GM04504 (cell line): ENCODE measurements at places on chromosomes 1 and 21.

GRCh38 chr1:79966438-79966837 lies 959.9 kb upstream of the ADGRL4 start:
- no peak for DNase-seq

- no peak for DNase-seq
Observed at GRCh38 chr1:230011333-230012092, 55.5 kb upstream of the GALNT2 start.

DNA sequence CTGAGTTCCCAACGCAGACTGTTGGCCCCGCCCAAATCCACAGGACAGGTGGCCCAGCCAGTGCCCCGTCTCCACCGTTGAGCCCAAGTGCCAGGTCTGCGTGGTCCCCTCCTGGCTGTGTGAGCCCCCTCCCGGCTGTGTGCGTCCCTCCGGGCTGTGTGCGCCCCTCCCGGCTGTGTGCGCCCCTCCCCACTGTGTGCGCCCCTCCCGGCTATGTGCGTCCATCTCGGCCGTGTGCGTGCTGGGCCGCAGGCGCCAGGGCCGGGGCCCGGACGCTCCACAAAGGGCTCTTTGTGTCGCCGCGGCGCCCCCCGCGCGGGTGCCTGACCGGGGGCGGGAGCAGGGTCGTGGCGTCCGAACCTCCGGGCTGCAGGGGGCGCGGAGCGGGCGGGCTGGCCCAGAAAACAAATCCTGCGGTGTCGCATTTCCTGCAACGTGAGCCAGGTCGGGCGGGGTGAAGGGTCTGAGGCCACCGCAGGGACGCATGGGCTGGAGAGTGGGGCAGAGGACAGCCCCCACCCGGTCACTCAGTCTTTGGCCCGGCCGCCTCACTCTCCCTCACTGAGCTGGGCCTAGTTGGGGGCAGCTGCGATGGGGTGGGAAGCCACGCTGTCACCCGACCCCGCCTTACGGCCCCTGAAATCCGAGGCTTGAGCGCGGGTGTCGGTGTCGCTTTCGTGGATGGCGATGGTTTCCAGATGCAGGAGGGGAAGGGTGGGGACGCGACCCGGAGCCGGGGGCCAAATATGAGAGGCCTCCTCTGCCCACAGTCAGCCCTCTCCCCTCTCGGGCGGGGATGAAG lies 18.8 kb downstream of the TNFRSF25 start:
- DNase-seq: no peak

GRCh38 chr1:173212952-173213491 lies 5.9 kb upstream of the TNFSF4 start:
- no peak for DNase-seq

DNA sequence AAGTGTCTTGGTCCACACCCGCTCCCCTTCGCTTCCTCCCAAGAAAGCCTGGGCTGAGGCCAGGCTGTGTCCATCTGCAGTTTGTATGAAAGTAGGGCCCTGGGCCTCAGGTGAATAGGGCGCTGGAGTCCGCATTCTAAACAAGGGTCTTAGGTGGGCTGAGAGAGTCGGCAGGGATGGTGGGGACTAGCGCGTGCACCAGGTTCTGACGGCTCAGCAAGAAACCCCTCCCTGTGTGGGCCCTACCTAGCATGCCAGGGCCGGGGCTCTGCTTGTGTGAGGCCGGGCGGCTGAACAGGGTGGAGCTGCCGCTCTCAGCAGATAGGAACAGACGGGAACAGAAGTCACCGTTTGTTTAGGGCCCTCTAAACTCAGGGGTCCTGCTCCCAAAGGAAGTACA lies 1.7 kb downstream of the ACTRT2 start:
- no peak for DNase-seq

DNA sequence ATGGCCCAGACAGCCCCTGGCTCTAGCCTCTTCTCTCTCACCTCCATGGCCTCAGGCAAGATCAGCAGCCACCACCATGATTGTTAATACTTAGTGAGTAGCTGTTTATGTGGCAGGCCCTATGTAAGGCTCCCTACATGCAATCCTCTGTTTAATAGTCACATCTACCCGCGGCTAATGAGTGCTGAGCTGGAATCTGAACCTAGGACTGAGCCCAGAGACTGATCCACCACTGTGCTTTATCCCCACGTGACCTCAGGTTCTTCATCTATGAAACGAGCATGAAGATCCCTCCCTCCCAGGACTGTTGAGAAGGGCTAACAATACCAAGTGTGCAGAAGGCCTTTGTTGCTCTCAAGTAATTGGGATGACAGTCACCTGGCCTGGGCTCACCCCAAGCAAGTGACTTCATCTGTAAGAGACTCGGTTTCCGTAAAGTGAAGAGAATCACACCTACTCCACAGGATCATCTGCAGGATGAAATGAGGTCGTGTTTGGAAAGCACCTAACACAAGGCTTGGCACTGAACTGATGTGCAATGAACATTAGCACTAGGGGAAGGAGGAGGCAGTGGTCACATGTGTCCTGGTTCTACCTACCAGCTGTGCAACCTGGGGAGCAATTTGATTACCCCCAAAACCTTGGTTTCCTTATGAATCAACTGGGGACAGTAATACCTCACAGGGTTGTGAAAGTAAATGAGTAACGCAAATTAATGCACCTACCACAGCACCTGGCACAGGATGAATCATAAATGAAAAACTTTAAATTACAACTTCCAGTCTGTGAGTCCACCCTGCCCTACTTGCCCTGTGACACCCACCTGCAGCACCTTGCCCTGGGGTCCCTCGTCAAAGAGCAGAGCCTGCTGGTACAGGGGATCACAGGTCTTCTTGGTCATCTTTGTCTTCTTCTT lies 37.2 kb downstream of the RIMS3 start:
- no peak for DNase-seq

GRCh38 chr21:36156815-36157670 lies at the start of gene DOP1B:
DOP1B (plus strand) TSS chr21:36156824; CDS start chr21:36164734, 7,910 bp downstream.
- DNase-seq: no peak

DNA sequence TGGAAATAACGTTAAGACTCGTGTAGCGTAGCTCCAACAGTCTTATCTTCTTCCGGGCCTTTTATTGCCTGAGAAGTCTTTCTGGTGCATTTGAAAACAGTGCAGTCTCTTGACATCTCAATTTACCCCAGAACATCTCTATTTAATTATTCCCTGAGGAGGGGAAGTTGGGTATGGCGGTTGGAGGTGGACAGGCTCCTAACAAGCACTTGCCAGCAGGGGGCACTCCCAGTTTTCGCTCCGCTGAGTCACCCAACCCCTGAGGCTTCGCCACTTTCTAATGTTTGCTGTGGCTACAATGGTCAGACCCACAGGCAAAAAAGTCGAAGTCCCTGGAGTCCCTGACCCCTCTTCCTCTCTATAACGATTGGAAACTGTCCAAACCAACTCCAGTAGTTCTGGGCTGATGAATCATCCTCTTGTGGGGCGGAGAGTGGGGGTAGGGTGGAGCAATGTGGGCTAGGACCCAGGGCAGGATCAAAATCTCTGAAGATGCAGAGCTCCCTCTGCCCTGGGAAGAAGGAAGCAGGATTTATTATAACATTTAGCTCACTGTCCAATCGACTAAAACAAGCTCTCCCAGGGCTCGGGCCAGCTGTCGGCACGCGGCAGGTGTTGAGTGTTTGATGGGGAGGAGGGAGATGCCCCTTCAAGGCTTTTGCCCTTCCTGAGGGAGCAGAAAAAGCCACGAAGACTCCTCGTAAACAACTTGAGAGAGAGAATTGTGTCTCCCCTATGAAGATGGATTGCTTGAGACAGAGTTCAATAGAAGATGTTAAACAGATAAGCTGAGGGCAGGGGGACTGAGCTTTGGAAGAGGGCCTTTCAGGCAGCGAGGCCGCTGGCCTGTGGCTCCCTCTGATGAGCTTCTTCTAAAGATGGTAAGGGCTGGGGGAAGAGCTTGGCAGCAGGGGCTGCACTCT lies 85.7 kb downstream of the BRINP2 start:
- peak; percentile 5 for DNase-seq

GRCh38 chr1:224262373-224263054 lies 67.5 kb downstream of the NVL start:
- DNase-seq: no peak

- no peak for DNase-seq
Observed at GRCh38 chr1:1185101-1185765, 11.6 kb downstream of the TTLL10 start.

DNA sequence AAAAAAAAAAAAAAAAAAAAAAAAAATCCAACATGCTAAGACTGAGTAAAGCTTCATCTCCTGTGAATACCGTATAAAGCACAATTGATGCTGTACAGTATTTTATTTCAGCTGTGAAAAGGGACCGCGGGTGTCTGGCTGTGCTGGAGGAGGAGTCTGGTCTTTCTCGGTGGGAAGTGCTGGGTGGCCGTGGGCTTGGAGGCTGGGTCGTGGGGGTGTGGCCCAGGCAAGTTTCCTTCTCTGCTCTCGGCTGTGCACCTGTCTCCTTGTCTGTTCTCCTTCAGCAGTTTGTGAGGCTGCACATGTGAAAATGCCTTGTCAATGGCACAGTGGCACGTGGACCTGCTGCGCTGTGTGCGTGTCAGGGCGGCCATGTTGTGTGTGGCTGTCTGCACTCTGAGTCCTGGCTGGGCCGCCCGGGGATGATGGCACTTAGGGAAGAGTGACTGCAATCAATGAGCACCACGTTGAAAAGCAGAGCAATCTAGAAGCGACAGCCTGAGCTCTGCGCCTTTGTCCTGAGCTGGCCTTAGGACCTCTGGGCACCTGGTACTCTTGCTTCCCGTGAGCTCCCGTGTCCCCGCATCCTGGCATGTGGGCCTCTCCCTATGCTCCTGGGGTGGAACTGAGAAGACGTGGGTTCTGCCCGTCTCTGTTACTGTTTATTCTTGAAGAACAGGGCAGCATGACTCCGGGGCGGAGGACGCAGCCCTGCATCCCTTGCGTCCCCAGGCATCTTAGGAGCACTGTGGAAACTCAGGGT lies 14.5 kb downstream of the AGPAT3 start:
- no peak for DNase-seq

GRCh38 chr1:39640861-39641260 lies 1.4 kb upstream of the HEYL start:
- no peak for DNase-seq

- DNase-seq: no peak
Observed at GRCh38 chr1:117209094-117209493, 1.6 kb downstream of the VTCN1 start.

DNA sequence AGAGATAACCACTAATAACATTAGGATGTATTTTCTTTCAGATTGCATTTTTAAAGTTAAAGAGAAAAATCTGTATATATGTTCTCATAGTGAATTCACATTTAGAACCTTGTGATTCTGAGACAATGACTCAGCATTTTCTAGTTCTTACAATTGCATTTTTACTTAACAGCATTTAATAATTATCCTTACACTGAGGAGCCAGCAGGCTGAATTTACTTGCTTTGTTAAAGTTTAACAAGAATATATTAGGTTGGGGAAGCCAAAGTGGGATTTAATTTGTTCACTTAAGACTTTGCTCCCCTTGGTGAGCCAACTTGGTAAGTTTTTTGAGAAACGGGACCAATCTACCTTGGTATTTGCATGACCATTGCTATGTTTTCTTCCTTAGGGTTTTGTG lies 4.5 kb downstream of the PATJ start:
- no peak for DNase-seq
